ENCODE measurements at places on chromosomes 6 and 20.

DNA sequence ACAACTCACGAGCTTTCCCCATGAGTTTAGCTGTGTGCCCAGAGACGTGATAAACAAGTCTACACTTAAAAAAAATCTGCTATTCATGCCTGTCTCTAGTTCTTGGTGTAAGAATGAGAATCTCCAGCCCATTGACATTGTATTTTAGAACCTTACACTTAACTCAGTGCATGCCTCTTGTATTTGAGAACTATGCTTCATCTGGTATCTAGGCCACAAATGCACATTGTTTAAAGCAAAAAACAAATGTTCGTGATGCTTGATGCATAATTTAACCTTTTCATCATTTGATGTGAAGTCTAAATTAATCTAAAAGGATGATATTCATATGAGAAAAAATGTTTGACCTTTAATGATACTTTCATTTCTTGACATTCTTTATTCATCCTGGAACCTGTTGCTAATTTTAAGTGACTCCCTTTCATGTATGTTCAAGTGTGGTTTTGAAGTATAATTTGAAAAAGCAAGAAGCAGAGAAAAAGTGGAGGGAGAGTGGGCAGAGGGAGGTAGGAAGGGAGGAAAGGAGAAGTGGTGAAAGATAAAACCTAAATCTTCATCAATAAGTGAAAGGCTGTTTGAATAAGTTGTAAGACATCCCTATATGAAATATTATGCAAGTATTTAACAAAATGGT, 116.9 kb downstream of the PFDN4 start:
- no peak for DNase-seq

GRCh38 chr20:10315138-10315537, 96.5 kb downstream of the SNAP25 start:
- DNase-seq: no peak

GRCh38 chr20:53901064-53901463, 169.3 kb downstream of the BCAS1 start:
- DNase-seq: no peak

DNA sequence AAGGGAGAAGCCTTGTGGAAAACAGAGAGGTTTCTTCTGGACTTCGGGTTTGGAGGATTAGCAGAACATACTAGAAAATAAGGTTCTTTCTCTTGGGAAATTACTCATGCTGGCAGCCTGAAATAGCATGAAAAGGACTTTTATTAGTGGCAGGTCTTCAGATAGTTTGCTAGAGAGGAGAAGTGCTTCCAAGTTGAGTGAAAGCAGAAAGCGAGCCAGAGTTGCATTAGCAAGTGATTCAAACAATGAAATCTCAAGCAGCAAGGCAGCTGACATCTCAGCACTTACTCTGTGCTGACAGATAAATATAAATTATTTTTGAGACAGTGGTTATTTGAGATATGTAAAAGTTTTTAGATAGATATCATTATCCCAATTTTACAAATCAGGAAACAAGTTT, 91.9 kb downstream of the PLCB4 start:
- no peak for DNase-seq

GRCh38 chr6:121032268-121033006, 301.8 kb downstream of the TBC1D32 start:
- no peak for DNase-seq

GRCh38 chr6:155324993-155325392, 10.7 kb upstream of the TFB1M start:
- DNase-seq: no peak

Measured in CD8-positive, alpha-beta memory T cell (primary cell).